ENCODE measurements at places on chromosomes 12 and 14. TPM values are rescaled to one million over a fixed set of nuclear protein-coding genes. Genes with fewer than 3 reads are reported as not detected.

GRCh38 chr12:1869145-1869544 is 48.8 kb downstream of the LRTM2 start:
- no peaks in the 10 kb centered on the region for H3K4me1 ChIP-seq
- H3K4me3 ChIP-seq, result no peak overlapping the region
- no peaks in the 10 kb centered on the region for H3K27me3 ChIP-seq
- no peak overlapping the region for H3K27ac ChIP-seq
- no peaks in the 10 kb centered on the region for H3K36me3 ChIP-seq

DNA sequence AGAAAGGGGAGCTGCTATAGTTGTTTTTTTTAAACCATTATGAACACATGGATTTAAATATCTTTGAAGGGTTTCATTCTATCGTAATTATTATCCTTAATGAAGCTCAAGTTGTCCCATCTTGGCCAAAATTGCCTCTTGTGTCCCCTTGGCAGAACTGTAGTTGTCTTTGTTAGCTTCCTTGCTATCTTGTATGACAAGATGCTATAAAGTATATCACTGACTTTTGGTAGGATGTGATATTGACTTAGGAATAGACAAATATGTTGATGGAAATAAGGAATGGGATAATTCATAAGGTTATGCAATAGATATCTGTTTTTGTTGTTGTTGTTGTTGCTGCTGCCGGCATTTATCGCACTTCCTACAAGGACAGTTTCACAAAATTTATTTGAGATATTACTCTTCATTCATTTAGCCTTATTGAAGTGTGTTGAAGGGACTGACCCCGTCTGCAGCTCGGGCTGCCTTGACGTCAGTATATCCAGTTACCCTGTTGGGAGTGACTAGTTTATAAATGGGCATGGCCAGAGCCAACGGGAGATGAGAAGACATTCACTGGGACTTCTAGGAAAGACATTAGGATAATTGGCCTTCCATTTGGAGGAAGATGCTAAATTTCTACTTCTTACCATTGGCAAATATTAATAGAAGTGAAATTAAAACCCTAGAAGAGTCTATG is 26.1 kb upstream of the APOLD1 start:
- no peak overlapping the region for H3K4me3 ChIP-seq
- no peaks in the 10 kb centered on the region for H3K27me3 ChIP-seq
- H3K27ac ChIP-seq, result no peak overlapping the region
- H3K4me1 ChIP-seq, result no peaks in the 10 kb centered on the region
- DNase-seq, result no peak

DNA sequence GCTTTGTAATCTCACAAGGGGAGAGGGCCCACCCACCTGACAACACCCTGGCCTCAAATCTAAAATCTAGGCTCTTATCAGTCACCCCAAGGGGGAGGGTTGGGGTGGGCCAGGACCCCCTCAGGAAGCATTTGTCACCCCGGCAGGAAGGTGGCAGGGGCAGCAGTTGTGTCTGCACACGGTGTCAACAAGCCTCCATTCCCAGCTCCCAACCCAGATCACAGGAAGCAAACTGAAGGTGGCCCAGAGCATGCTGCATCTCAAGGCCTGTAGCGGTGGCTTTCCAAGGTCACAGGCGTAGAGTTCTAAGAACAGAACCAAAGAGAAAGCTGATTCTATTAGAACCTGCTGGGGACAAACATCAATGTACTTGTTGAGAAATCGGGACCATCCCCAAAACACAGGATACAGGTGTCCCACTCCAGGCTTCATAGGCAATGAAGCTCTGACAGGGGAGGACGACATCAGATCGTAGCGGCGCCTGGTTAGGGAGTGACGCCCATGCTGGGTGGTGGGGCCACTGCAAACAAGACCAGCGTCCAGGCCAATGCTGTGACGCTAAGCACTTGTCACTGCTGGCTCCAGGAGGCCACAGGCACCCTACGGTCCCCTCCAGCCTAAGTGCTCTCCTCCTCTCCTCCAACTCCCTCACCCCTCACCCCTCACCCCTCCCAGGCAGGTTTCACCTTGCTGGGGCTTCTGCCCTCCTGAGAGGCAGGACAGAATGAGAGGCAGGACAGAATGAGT is 52.9 kb downstream of the CCDC88C start:
- no peaks in the 10 kb centered on the region for H3K27me3 ChIP-seq
- H3K4me3 ChIP-seq, result no peak overlapping the region
- peaks cover 22% of the 10 kb centered on the region for H3K4me1 ChIP-seq
- no peak for DNase-seq

The PRKD1 gene
- polyA plus RNA-seq, result 5.2 TPM

The ZBTB42 gene
- 11.9 TPM for polyA plus RNA-seq

GRCh38 chr14:104603711-104604401 is 716 bp downstream of the TMEM179 start:
- peaks cover 16% of the 10 kb centered on the region for H3K27me3 ChIP-seq
- H3K36me3 ChIP-seq, result no peaks in the 10 kb centered on the region
- H3K27ac ChIP-seq, result no peak overlapping the region
- peaks cover 17% of the 10 kb centered on the region for H3K4me1 ChIP-seq
- no peak overlapping the region for H3K4me3 ChIP-seq
- DNase-seq, result no peak

- DNase-seq, result no peak
- H3K4me1 ChIP-seq, result no peaks in the 10 kb centered on the region
- H3K4me3 ChIP-seq, result no peak overlapping the region
These were observed 31.2 kb downstream of the HVCN1 start for GRCh38 chr12:110657747-110658146.

GRCh38 chr14:94001501-94002396 is 4.6 kb downstream of the CCDC197 start:
- H3K4me3 ChIP-seq, result no peak overlapping the region
- no peak overlapping the region for H3K27ac ChIP-seq
- peaks cover 3% of the 10 kb centered on the region for H3K27me3 ChIP-seq
- H3K4me1 ChIP-seq, result peaks cover 2% of the 10 kb centered on the region
- H3K36me3 ChIP-seq, result no peaks in the 10 kb centered on the region

The HOXC10 gene
- polyA plus RNA-seq, result not detected

The FLVCR2 gene
- polyA plus RNA-seq, result 37.6 TPM

The TMTC2 gene
- 5.3 TPM for polyA plus RNA-seq

DNA sequence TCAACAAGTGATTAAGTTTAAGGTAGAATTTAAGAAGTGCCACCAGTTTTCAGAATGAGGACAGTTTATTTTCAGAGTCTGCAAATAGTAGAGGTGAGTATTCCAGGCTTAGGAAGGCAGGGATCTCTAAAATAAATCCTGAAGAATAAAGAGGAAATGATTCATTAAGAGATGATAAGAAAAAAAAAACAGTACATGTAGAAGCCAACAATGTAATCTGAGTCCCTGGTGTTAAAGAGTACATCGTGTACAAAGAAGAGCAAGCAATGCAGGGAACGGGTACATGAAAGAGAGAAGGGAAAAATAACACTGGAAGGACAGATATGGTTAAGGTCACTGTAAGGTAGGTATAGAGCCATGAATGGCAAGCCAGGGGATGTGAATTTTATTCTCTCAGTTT is 95.2 kb upstream of the FOXG1 start:
- H3K27ac ChIP-seq, result no peak overlapping the region
- no peak overlapping the region for H3K4me3 ChIP-seq
- DNase-seq, result no peak
- H3K4me1 ChIP-seq, result no peaks in the 10 kb centered on the region
- no peaks in the 10 kb centered on the region for H3K36me3 ChIP-seq

The CPNE6 gene
- polyA plus RNA-seq, result not detected

The ISM2 gene
- polyA plus RNA-seq, result not detected

- no peak for DNase-seq
- H3K27me3 ChIP-seq, result no peaks in the 10 kb centered on the region
- H3K4me1 ChIP-seq, result no peaks in the 10 kb centered on the region
- no peak overlapping the region for H3K27ac ChIP-seq
These were observed 96.5 kb downstream of the DENND5B start for GRCh38 chr12:31494455-31494854.

The INF2 gene
- polyA plus RNA-seq, result 49.4 TPM

GRCh38 chr12:39616666-39617065 is 2.9 kb downstream of the ABCD2 start:
- H3K27me3 ChIP-seq, result no peaks in the 10 kb centered on the region
- H3K36me3 ChIP-seq, result no peaks in the 10 kb centered on the region
- no peak overlapping the region for H3K27ac ChIP-seq
- H3K4me3 ChIP-seq, result no peak overlapping the region
- no peaks in the 10 kb centered on the region for H3K4me1 ChIP-seq

- no peak overlapping the region for H3K4me3 ChIP-seq
- no peak for DNase-seq
- no peak overlapping the region for H3K27ac ChIP-seq
- H3K4me1 ChIP-seq, result no peaks in the 10 kb centered on the region
- no peaks in the 10 kb centered on the region for H3K36me3 ChIP-seq
These were observed 367.4 kb upstream of the TBX3 start for GRCh38 chr12:115051378-115051777.

The PPFIA2 gene
- 0.09 TPM for polyA plus RNA-seq

GRCh38 chr12:15472036-15472435 is 149.7 kb downstream of the PTPRO start:
- no peaks in the 10 kb centered on the region for H3K36me3 ChIP-seq
- H3K27me3 ChIP-seq, result no peaks in the 10 kb centered on the region
- no peak overlapping the region for H3K27ac ChIP-seq
- no peak for DNase-seq
- no peaks in the 10 kb centered on the region for H3K4me1 ChIP-seq

DNA sequence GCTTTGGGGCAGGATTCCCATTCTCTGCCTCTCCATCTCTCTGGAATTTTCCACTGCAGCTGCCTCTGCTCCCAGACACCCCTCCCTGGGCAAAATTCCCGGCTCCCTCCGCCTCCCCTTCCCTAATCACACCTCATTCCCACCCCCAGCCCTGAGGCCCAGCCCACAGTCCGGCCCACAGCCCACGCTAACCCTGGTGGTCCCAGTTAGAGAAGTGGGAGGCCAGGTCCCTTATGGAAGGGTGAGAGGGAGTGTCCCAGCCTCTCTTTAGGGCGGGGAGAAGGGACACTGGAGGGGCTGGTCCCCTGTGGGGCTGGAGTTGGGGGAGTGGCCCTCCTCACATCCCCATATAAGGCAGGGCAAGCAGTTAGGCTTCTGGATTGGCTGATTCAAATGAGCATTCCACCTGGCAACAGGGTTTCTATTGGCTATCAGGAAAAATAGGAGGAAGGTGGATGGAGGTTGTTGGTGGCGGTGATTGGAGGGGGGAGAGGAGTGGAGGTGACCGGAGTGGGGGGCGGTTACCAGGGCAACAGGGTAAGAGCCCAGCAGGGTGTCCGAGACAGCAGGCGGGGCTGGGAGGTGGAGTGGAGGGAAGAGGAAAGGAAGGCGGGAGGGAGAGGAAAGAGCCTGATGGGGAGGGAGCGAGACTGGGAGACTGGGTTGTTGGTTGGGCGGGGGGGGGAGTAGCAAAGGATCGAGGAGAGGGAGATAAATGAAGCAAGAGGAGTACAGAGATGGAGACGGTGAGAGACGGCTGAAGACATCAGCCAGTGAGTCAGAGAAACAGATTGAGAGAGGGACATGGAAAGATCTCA is 1.9 kb upstream of the PTMS start:
- H3K27me3 ChIP-seq, result no peaks in the 10 kb centered on the region
- peaks cover 15% of the 10 kb centered on the region for H3K4me1 ChIP-seq
- H3K4me3 ChIP-seq, result no peak overlapping the region
- peak; percentile 99 for DNase-seq

- no peak overlapping the region for H3K4me3 ChIP-seq
- no peak overlapping the region for H3K27ac ChIP-seq
- DNase-seq, result no peak
- no peaks in the 10 kb centered on the region for H3K36me3 ChIP-seq
- no peaks in the 10 kb centered on the region for H3K4me1 ChIP-seq
These were observed 74.4 kb downstream of the ARMH4 start for GRCh38 chr14:58077621-58078020.

The DTX1 gene
- polyA plus RNA-seq, result 1.6 TPM

- H3K4me3 ChIP-seq, result no peak overlapping the region
- H3K4me1 ChIP-seq, result peaks cover 4% of the 10 kb centered on the region
- DNase-seq, result peak; percentile 27
These were observed 77.6 kb upstream of the FUT8 start for GRCh38 chr14:65334765-65335410.

DNA sequence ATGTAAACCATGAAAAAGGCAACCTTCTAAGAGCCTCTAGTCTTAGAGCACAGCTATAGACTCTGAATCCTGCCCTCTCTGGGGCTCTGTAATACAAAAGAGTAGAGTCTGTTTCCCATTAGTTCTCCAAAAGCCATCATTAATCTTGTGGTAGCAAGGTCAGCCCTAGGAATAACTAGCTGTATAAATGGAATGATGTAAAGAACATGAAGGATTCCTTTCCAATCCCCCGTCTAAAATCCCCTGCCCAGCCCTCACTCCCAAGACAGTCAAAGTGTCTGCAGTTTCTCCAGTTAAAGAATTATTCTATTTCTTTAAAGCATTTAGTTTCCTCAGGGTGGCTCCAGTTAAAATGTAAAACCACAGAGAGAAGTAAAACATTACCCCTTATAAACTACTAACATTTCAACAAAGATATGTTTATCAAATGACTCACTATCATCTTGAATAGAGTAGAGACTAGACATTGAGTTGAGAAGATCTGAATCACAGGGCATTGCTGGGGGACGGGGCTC is 104.2 kb downstream of the ST8SIA1 start:
- no peaks in the 10 kb centered on the region for H3K27me3 ChIP-seq
- no peak overlapping the region for H3K27ac ChIP-seq
- no peak for DNase-seq
- no peaks in the 10 kb centered on the region for H3K4me1 ChIP-seq

- H3K36me3 ChIP-seq, result no peaks in the 10 kb centered on the region
- no peak overlapping the region for H3K27ac ChIP-seq
- H3K4me1 ChIP-seq, result peaks cover 7% of the 10 kb centered on the region
- no peak overlapping the region for H3K4me3 ChIP-seq
- no peaks in the 10 kb centered on the region for H3K27me3 ChIP-seq
These were observed 214.9 kb downstream of the ADAMTS20 start for GRCh38 chr12:43336962-43337555.

DNA sequence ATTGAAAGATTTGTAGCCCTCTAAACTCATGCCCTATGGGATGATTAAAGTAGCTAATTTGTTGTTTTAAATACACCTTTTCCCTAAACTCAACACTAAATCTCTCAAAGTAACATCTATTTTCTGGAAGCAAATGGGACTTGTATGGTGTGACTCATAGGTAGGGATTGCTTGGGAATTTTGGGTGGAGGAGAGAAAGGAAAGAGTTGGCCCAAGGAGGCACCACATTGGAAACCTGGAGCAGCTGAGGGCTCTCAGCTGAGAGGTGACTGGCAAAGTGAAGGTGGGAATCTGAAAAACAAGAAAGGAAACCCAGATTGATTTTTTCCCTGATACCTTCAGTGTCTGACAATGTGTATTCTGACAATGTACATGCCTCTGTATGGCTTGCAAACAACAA is 114.8 kb upstream of the PRICKLE1 start:
- DNase-seq, result no peak
- no peak overlapping the region for H3K4me3 ChIP-seq
- no peaks in the 10 kb centered on the region for H3K36me3 ChIP-seq
- no peak overlapping the region for H3K27ac ChIP-seq

DNA sequence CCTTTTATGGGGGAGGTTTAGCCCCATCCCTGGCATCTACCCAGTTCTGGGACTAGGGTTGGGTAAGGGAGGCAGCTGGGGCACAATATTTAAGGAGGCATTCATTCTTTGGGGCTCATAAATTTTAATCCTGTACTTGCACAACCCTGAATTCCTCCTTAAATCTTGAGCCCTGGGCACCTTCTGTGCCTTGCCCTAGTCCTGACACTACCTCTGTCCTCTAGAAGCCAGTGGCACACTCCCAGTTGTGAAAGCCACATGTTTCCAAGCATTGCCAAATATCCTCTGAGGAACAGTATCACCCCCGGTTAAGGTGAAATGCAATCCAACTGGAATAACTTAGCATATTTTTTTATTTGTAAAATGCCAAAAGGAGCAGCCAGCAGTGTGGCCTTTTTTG is 36.6 kb downstream of the SLC16A7 start:
- H3K36me3 ChIP-seq, result no peaks in the 10 kb centered on the region
- DNase-seq, result no peak
- H3K27ac ChIP-seq, result no peak overlapping the region
- no peaks in the 10 kb centered on the region for H3K4me1 ChIP-seq
- H3K4me3 ChIP-seq, result no peak overlapping the region
